Bone marrow (tissue), 2 donors: ENCODE measurements at places on chromosomes 5 and 9.

GRCh38 chr5:153617190-153617589 is 126.7 kb downstream of the GRIA1 start:
- no peak for DNase-seq

DNA sequence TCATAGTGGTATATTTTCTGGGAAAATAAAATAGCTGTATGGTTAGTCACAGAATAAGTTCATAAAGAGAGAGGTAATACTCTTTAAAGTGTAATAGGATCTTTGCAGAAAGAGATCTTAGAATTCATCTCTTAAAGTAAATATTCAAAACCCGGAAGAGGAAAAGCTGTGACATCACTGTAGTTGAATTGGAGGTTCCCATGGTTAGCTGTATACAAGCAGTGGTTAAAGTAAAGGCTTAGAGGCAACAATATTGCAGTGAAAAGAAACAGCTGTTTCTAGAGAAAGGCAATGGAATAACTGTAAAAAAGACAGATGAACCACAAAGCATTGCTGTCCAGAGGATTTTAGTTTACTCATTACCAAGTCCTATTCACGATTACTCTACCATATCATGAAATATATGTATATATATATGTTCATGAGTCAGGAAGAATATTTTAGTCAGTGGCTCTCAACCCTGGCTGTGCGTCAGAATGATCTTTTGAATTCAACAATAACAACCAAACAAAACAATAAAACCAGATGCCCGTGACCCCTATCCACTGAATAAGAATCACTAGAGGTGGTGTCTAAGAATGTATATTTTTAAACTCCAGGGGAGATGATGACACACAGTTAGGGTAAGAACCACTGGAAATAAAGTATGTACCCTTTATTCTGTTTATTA is 4.7 kb downstream of the ERCC6L2 start:
- DNase-seq = no peak

DNA sequence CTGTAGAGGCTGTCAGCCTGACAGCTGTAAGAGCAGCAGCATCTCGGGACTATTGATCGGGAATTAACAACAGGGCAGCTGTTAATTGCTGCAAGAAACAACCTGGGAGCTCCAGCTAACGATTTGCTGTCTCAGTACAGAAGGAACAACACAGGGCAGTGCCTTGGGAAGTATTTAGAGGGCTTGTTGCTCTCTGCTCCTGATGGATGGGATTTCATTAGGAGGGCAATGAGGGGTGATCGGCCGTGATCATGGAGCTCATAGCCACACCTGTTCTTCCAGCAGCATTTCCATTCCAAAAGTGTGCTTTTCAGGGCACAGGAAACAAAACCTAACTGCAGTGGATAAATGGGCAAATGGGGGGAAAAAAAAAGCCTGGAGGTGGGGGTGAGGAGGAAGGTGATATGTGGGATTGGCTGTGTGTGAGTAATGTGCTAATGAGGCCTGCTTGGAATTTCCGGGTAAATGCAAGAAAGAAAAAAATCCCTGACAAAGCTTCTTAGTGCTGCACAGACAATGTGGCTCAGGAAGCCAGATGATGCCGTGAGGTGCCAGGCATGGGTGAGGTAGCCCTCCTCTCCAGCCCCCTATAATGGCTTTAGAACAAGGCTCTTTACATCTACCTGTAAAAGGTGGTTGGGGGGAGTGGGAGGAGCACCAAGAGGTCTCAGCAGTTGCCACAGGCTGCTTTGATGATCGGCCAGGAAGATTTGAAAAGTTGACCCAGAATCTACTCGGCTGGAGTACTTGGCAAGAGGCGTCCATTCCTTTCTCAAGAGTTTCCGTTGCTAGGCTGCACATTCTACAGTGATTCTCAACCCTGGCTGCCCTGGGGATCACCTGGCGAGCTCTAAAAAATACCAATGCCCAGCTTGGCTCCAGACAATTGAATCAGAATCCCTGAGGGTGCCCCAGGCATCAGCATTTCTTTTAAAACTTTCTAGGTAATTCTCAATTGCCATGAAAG is 139.5 kb upstream of the KLF9 start:
- no peak for DNase-seq

GRCh38 chr9:104280178-104280560 is 186.1 kb downstream of the SMC2 start:
- DNase-seq = no peak

DNA sequence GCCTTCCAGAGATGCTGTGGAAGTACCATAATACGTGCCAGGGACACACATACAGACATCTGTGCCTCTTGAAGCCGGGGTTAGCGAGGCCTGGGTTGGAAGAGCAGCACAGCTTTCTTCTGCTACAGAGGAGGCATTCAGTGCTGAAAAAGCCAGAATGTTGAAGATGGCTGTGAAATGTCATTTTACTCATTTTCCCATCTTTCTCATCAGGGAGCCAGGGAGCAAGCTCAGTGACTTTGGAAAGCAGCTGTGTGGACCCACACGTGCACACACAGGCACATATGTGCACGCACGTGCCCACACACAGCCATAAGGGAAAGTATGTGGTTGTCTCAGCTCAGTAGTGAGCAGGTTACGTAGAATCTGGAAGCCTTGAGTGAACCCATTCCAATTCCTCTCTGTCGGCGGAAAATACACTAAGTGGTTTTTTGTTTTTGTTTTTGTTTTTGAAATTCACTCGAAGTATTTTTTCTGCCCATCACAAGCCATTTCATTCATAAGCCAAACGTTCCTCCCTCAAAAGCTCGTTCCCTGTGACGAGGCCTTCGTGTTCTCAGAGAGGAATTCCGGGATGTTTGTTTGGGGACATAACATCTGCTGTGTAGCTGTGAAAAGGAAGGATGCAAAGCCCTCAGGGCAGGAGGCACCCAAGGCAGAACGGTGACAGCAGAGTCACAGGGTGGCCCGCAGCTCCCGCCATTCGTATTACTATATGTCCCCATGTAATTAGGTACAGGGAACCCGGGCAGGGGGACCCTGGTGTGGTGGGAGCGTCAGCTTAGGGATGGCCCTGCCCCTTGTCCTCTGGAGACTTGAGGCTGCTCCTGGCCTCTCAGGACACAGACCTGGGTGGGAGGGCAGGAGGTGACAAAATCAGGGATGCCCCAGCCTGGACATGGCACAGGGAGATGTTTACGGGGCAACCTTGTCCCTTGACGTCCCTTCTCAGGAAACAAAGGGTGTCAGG is 29.0 kb upstream of the ANKRD33B start:
- no peak for DNase-seq

- no peak for DNase-seq
Observed at GRCh38 chr5:82072138-82072537, 100.3 kb downstream of the ATG10 start.

DNA sequence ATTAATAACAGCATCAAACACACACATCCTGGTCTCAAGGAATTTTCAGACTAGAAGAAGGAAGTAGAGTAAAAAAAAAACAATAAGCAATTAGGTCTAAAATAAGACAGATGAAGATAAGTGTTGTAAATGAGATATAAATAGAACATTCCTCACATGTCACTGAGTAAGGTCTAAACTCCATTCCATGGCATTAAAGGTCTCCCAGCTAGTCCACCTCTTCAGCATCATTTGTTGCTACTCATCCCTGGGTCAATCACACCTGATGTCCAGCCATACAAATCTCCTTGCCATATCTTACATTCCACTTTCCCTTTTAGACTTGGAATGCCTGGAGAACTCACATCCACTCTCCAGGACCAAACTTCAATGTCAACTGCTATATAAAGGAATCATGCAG is 214.1 kb upstream of the KLF4 start:
- no peak for DNase-seq

- DNase-seq = no peak
Observed at GRCh38 chr9:29437526-29437925, 1864.2 kb upstream of the C9orf72 start.

- no peak for DNase-seq
Observed at GRCh38 chr5:43301653-43302091, 11.5 kb downstream of the HMGCS1 start.

DNA sequence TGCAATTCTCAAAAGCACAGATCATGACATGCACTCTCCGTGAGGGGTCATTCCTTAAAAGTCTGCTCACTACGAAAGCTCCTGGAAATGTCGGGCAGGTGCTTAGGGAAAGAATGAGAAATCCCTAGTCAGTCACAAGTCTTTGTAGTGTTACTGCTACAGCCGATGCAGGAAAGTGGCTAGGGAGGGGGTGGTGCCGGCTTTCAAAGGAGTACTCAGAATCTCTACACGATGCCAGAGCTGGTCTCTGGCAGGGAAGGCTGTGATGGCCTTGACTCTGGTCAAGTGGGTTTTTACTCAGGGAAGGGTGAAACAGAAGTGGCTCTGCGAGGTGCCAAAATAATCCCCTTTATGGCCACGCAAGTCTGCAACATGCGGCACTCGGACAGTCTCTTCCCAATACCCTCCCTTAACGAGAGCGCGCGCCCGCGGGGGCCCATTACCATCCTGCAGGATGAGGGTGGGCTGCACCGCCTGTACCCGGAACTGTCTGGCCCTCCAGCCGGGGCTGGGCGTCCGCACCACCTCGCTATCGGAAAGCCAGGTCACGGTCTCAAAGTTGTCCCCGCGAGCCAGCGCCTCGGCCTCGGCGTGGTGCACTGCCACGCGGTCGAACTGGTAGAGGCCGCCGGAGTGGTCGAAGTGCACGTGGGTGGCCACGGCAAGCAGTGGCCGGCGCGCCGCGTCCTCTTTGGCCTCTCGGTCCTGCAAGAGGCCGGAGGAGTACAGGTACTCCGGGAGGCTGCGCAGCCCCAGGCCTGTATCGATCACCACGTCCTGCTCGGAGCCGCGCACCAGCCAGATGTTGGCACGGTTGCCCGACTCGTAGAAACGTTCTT is 956 bp downstream of the MBLAC2 start:
- peak; percentile 48 for DNase-seq

DNA sequence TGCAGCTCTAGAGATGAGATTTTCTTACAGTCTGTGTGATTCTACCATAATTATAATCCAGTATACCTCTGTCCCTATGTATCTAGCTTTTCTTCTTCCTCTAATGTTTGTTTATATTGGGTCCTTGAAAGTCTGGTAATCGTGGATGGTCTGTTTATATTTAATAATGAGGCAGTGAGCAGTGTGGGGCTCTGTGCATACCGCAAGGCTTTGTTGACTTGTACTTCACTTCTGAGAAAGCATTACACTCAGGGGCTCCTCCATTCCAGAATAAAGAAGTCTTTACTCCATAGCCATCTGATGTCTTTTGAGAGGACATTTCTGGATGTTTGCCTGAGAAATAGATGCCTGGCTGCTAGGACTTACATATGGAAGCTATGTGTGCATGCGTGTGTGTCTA is 4.5 kb upstream of the MPDZ start:
- DNase-seq = no peak

DNA sequence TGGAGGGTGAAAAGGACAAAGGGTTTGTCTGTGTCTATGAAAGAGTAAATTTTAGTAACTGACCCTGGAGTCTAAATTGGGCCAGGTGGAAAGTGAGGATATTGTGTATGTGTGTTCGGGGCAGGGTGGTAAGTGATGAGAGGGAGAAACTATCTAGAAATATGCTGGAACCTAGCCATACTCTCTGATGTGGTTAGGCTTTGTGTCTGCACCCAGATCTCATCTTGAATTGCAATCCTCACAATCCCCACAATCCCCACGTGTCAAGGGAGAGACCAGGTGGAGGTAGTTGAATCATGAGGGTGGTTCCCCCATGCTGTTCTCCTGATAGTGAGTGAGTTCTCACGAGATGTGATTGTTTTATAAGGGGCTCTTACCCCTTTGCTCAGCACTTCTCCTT is 60.6 kb downstream of the COMMD10 start:
- no peak for DNase-seq

DNA sequence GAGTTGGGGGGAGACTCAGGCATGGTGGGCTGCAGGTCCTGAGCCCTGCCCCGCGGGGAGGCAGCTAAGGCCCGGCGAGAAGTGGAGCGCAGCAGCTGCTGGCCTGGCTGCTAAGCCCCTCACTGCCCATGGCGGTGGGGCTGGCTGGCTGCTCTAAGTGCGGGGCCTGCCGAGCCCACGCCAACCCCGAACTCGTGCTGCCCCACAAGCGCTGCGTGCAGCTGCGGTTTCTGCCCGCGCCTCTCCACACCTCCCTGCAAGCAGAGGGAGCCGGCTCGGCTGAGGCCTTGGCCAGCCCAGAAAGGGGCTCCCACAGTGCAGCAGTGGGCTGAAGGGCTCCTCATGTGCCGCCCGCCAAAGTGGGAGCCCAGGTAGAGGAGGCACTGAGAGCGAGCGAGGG is 1355.1 kb upstream of the WWC1 start:
- no peak for DNase-seq

DNA sequence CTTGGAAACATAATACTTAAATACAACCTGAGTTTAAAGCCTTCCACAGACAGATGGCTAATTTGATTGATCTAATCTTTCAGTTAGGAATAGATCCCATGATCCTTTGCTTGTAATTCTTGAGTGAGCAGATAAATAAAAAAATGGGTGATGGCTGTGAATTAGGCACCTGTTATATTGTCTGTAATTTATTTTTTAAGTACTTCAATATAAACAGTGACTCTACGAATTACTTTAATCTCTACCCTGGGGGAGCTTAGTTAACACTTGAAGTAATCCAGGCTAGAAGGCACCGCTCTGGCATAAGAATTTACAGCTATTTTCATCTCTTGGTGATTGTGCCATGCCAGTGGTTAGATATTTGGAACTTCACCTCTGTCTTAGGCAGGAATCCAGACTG is 9.0 kb downstream of the EGFLAM start:
- no peak for DNase-seq

- no peak for DNase-seq
Observed at GRCh38 chr9:78463750-78464149, 166.8 kb downstream of the PSAT1 start.

DNA sequence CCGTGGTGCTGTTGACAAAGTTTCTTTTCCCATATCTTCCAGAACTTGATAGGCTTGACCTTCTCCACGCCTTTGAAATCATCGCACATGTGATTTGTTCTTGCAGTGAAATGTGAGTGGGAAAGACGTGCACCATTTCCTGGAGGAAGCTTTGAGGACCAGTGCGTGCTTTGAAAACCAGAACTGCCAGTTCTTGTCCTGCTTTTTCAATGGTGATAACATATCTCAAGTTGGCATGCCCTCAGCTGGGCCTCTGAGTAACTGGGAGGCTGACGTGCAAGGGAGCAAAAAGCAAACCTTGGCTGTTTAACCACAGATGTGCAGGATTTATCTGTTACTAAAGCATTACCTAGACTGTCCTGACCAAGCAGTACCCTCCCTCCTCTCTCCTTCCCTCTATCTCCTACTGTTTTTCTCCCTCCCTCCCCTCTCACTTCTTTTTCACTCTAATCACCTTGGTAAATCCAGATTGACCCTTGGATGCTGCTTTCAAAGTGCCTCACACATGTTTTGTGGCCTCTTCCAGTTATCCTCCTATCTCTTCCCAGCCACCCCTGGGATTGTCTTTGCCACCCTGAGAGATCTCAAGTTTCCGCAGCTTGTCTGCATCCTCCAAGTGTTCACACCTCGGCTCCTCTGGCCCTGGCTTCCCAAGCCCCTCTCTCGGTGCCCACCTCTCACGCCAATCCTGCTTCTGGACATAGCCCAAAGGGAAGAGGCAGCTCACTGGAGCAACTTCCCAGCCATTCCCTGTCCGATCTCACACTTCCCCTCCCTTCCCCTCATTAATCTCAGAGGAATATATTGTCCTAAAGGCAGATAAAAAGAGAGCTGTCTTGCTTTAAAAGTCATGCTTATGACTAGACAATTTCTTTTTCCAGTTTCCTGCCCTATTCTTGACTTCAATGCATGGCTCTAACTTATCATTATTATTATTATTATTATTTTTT is 198.3 kb downstream of the ERCC6L2 start:
- DNase-seq = no peak

GRCh38 chr5:98769959-98770208 is 3.6 kb upstream of the RGMB start:
- no peak for DNase-seq
